ENCODE measurements at places on chromosomes 3 and 15.
A peak's percentile ranks its signal among the peaks of the same experiment; 100 is the strongest.

DNA sequence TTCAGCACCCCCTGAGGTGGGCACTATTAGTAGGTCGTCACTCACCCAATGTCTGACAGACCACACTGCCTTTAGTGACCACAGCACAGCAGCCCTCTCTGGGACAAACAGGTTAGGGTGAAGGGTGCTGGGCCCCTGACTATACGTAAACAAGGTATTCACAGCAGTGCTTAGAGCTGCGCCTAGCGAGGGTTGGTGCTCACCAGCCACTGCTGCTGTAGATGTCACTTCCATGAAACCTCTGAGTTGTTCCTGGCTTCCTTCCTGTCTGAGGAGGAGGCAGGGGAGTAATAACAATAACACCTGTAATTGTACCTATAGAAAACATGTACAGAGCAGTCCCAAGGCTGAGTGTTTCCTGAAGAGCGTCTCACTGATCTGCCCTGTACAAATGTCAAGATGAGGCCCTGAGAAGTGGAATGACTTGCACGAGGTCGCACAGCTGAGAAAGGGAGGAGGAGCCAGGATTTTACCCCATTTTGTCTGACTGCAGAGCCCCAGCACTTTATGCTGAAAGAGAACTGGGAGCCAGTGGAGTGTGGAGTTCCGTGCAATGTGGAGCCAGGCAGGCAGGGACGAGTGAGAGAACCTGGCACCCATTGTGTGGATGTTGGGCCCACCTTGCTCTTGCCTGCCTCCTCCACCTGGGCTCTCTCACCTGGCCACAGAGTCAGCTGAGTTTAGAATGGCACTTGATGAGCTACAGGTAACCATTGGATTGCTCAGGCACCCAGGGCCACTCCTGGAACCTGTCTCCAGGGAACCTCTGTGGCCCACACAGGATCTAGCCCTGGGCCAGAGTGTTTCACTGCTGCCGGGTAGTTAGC is 93.8 kb downstream of the DNAJB8 start:
- no peak for DNase-seq

- no peak for DNase-seq
Observed at GRCh38 chr3:4749567-4750002, 229.7 kb upstream of the BHLHE40 start.

DNA sequence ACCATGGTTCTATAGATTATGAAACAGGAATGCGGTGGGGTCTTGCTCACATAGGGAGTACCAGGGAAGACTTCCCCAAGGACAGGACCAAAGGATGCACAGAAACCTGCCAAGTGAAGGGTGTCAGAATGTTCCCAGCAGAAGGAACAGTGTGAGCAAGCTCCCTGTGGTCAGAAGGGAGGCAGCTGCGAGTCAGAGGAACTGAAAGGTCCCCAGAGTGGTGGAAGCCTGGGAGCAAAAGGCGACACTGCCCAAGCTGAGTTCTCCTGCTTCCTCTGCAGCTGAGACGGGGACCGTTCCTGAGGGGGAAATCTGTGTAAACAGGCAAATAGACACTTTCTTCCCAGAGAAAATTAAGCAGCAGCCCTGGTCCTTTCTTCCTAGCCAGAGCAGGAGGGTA is 14.2 kb upstream of the SLC6A6 start:
- DNase-seq: peak; percentile 74

GRCh38 chr15:40746916-40747418 is 8.1 kb downstream of the RMDN3 start:
- DNase-seq: peak; percentile 79

- peak; percentile 71 for DNase-seq
Observed at GRCh38 chr3:70811880-70812279, 499.4 kb upstream of the MDFIC2 start.

DNA sequence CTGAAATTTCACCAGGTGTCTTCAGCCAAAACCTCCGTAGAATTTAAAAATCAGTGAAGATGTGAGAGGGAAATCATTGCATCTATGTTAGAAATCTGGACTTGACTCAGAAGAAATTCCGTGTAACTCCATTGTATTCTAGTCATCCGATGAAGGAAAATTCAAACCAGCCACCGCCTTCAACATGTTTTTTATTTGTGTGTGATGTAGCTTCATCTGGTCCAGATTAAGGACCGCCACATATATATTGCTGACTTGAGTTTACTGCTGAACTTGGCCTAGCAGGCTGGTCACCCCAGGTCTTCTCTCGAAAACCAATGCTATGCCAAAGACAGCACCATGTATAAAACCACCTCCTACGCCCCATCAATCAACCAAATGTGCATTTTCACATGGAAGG is 120.9 kb downstream of the FOXP1 start:
- no peak for DNase-seq

- DNase-seq: no peak
Observed at GRCh38 chr15:70217226-70218160, 119.8 kb upstream of the TLE3 start.

- peak; percentile 50 for DNase-seq
Observed at GRCh38 chr3:4270720-4271119, 32.4 kb upstream of the SETMAR start.

DNA sequence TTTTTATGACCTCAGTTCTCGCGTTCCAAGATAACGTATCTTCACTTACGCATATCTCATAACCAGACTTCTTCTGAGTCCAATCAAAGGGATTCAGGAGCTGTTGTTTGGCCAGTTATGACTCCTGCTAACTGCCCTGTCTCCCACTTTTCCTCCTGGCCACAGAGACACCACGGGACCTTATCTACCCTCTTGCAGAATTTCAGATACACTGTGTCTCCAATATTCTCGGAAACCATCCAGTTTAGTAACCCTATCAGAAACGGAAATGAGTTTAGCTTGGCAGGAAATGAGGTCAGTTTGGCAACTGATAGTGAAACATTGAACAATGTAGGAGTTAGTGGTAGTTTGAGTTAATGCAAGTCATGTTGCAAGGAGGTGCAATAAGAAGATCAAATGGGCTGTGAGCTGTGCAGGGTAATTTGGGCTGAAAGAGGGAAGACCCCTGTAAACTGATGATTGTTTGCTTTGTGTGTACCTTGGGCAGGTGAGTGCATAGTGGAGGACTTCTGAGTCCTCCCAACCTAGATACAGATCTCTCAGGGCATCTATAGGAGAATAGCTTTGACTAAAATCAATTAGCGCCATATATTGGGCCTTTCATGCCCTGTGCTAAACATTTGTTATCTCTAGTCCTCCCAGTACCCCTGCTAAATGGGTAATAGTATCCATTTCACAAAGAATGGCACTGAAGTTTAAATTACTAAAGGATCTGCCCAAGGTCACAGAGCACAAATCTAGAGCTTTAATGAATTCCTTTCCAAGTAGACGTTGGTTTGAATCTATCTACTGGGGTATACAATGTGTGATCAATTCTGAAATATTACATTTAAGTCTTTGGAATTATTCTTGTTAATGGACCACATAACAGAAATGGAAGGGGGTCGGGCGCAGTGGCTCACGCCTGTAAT is 41.3 kb upstream of the PIK3CB start:
- peak; percentile 73 for DNase-seq

- DNase-seq: peak; percentile 18
Observed at GRCh38 chr3:112734171-112734570, 93.2 kb upstream of the CCDC80 start.

GRCh38 chr15:41804916-41805666 is 22.8 kb upstream of the JMJD7 start:
- DNase-seq: no peak

- no peak for DNase-seq
Observed at GRCh38 chr15:63827113-63827512, 6.6 kb downstream of the HERC1 start.

- no peak for DNase-seq
Observed at GRCh38 chr3:157931517-157931916, 174.7 kb downstream of the SHOX2 start.

DNA sequence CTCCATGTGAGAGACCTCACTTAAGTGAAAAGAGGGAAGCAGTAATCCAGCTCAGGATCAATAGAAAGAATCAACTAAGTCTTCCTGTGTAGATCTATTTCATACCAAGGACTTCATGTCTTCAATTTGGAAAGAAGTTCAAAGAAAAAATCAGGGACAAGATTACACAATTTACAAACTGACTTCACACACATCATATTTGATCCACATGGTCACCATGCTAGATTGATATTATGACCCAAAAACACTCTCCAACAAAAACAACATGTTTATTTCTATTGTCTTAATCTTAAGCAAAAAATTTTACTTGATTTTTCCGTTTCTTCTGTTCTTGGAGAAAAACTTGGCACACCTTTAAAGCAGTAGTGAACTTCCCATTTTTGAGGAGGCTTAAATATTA is 76.3 kb downstream of the THBS1 start:
- DNase-seq: no peak

GRCh38 chr15:68993276-68993675 is 21.2 kb upstream of the NOX5 start:
- DNase-seq: no peak

DNA sequence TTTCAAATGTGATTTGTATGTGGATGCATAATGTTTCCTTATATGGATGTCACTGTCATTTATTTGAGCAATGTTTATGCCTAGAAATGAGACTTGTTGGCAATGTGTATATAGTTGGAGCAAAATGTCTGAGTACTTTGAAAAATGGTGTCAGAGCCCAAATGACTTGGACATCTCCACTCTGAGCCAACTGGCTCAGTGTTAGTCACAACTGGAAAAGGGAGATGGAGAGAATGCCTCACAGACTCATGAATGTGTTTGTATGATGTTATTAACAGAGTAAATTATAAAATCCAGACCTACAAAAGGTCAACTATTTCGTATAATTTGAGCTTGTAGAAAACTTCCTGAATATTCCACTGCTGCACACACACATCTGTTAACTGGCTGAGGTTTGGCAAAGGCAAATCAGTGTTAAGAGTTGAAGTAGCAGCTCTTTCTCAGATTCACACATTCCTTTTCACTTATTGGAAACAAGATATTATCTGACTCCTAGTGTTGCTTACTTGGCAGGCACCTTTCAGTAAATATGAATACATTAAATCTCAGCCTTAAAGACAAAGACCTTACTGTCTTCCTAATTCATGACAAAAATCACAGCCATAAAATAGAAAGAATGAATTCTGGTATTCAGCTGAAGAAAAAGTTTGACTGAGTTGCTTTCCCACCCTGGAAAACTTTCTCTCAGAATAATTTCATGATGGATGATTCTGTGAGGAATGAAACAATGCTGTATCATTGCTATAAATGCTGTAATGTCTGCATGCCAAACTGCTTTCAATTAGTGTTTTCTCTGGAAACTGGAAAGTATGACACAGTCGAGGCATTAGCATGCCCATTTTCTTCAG is 27.0 kb downstream of the ADIPOQ start:
- DNase-seq: no peak

DNA sequence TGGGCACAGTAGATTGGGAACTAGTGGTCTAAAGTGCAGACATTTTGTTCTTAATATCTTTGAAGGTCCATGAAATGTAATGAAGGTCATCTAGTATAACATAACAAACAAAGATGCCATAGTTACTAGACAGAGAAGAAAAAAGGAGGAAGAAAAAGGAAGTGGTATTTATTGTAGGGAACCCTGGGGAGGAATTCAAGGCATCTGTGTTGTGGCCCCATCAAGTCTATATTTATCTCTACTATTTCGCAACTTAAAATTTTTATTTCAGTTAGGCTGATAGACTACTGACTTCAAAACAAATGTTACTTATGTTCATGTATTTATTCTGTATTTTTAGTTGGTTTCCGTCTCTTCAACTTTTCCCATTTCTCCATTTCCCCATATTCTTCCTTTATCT is 48.9 kb upstream of the ZDHHC23 start:
- peak; percentile 5 for DNase-seq

- DNase-seq: no peak
Observed at GRCh38 chr3:185939721-185940120, 1.9 kb upstream of the TRA2B start.

DNA sequence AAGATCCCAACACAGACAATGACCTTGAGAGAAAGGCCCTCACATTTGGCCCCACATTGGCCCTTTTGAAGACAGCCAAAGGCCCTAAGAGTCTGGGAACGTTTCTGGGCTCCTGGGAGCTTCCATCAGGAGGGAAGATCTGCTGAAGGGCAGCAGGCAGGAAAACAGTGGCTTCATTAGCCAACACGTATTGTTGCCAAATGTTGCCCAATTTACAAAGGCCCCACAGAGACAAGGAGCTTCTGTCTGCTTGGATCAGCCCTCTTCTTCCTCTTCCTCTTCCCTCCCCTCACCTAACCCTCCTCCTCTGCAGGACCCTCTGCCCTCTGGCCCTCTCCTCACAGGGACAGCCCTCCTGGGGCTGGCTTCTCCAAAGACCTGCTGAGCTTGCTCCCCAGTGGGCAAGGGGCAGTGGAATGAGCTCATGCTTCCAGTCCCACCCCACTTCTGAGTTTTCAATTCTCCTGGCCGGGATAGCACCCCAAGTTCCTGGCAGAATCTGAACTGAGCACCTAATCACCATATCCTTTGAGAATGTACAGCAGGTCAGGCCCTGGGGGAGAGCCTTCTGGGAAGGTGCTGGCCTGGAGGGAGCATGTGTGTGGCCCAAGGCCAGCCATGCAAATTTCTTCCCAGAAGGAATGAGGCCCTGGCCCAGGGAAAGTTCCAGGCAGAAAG is 5.1 kb upstream of the LTF start:
- peak; percentile 55 for DNase-seq

- DNase-seq: no peak
Observed at GRCh38 chr3:102078854-102079808, 229.8 kb downstream of the NFKBIZ start.

GRCh38 chr3:10334459-10334858 is 13.5 kb upstream of the SEC13 start:
- DNase-seq: no peak

GRCh38 chr15:81331600-81331999 is 7.7 kb upstream of the STARD5 start:
- no peak for DNase-seq

DNA sequence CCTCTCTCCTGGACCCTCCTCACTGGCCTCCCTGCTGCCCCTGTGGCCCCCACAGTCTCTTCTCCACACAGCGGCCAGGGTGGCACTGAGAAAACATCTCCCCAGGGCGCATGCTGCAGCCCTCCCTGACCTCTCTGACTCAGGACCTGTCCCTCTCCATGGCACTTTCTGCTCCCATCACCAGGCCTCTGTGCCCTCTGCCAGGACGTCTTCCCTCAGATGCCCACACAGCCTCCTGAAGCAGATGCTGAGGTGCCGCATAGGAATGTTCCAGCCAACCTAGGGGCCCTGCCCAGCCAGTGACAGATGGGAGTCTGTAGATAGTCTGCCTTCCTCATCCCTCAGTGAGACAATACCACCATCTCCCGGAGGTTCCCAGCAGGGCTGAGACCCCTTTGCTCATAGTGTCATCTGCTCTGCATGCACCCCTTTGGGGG is 8.7 kb downstream of the MYL3 start:
- DNase-seq: no peak

- no peak for DNase-seq
Observed at GRCh38 chr3:196115678-196116083, 33.8 kb upstream of the TFRC start.

DNA sequence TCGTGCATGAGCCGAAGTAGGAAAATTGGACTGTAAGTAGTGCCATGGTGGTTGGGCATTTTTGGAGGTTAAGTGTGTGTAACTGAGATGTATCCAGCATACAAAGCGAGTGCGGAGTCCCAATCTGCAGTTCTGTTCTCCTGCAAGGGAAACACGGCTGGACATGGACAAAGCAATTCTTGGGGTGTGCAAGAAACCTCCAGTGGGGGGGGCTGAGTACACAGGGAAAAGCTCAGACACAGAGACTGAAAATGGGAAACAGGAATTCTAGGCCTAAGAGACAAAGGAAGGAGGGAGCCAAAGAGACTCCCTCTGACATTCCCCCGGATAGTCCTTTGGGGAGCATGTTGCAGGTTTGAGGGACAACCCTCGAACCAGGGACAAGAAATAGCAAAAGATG is 83.2 kb upstream of the PLSCR4 start:
- no peak for DNase-seq

Data from suppressor macrophage (primary cell).